Hematopoietic multipotent progenitor cell treated with erythropoietin and hydrocortisone succinate and interleukin-3 and kit ligand, for 4 days (in vitro differentiated cells): ENCODE measurements at places on chromosomes 3 and 15.
A peak's percentile ranks its signal among the peaks of the same experiment; 100 is the strongest.

GRCh38 chr3:5140839-5141238 lies 18.7 kb downstream of the ARL8B start:
- no peak for DNase-seq

- no peak for DNase-seq
Observed at GRCh38 chr15:35567392-35567791, 21.4 kb upstream of the DPH6 start.

DNA sequence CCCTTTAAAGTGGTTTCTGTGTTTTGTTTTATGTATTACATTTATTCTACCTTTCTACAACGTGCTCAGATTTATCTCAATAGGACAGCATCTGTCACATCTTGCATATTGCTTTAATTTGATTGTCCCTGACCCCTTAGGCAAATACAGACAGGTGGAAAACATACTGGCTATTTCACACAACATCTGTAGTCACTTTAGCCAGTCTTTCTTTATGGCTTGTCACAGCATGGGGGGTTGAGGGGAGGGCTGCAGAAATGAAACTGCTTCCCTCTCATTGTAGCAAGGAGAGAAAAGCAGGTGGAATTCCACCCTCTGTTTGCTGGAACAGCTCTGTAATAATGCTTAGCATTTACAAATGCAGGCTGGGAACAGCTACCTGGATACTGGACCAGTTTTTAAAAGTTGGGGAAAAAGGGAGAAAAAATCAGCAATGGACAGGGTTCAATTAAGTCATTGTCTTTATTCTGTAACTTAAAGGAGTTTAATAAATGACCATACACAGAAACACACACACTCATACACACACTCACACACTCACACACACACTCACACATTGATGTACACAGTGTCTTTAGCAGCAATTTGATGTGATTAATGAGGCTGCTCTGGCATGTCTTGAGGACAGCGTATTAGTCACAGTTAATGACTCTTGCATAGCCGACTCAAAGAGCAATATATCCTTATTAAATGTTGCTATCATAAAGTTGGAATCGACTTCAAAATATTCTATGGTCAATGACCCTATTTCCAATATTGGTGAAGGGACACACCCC lies 283.7 kb upstream of the GBE1 start:
- no peak for DNase-seq

DNA sequence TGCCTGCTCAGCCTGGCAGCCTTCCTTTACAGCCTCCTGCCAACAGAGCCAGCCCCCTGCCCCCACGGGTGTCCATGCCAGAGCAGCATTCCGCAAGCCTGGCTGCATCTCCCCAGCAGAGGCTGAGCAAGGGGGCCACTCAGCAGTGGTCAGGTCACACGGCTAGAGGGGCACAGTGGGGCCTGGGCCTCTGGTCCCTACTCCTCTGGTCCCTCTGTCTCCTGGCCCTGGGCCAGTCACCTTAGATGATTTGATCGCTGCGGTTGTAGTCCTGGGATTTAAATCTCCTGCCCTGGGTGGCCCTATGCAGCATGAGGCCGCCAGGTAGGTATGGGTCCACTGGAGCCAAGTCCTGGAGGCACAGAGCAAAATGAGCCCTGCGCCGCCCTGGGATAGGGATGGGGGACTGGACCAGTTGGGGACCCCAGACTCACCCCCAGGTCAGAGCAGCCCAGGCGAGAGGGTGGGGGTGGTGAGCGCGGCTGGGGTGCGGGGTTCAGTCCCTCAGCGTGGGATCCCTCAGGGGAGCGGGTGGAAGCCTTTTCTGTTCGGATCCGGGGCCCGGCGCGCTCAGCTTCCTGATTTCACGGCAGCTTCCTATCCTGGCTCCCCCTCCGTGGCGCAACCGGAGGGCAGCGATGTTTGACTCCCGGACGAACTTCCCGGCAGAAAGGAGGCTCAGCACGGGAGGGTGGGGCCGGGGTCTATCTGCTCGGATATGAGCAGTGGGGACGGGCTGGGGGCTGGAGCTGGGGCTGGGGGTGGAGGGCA lies at the start of gene ZBTB47:
TSS of gene ZBTB47 (plus strand) at position 138 of the 771 bp plus-strand sequence. CDS start 4,659 bp downstream, outside the sequence.
- DNase-seq = peak; percentile 46

- peak; percentile 32 for DNase-seq
Observed at GRCh38 chr3:183880121-183880520, 4.6 kb downstream of the PARL start.

DNA sequence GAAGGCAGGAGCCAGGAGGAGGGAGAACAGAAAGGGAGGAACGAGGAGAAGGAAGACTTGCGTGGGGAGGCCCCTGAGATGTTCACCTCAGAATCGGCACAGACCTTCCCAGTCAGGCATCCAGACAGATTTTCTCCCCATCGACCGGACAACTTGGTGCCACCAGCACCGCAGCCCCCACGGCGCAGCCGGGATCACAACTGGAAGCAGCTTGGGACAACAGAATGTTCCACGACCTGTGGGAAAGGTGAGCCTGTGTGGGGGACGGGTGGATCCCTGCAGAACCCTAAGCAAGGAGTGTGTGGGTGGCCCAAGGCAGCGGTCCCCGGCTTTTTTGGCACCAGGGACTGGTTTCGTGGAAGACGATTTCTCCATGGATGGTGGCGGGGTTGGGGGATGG lies 72.6 kb upstream of the NR2E3 start:
- DNase-seq = no peak

GRCh38 chr15:100256101-100256969 lies 85.4 kb downstream of the ADAMTS17 start:
- no peak for DNase-seq

GRCh38 chr3:50122071-50122470 lies 33.1 kb upstream of the SEMA3F start:
- no peak for DNase-seq

DNA sequence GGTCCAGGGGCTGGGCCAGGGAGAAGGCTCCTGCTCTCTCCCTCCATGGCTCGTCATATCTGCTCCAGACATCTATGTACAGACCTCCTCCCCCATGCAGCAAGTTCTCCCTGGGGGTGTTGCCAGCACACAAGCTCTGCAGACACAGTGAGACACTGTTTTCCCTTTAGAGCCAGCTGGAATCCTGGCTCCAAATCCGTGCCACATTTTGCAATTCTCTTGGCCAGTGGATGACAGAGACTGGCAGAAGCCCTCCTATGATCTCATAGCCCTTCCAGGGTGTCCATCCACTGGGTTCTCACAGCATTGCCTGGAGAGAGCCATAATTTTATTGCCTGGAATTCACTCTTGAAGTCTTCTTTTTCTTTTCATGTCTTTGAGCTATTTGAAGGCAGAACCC lies 203.9 kb downstream of the TLE3 start:
- DNase-seq = no peak

DNA sequence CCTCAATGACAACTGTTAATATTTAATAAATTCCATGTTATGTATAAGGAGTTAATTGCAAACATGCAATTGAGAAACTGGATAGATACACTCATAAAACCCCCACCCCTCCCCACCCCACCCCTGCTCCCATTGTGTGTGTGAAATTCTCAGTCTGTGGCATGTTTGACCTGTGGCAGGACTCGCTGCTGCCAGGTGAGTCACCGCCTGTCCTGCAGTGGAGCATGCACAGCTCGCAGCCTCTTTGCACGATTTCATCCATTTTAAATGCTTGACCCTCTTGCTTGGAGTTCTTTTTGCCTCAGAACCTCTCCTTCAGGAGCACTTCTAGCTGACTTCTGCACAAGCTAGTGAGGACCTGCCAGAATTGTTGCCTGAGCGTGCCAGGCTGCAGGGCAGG lies 5.3 kb upstream of the APEH start:
- DNase-seq = no peak

- no peak for DNase-seq
Observed at GRCh38 chr3:156899951-156900350, 73.8 kb downstream of the LEKR1 start.

GRCh38 chr3:48435774-48436476 lies 4.0 kb downstream of the CCDC51 start:
- DNase-seq = peak; percentile 93

- DNase-seq = no peak
Observed at GRCh38 chr15:68432441-68433064, 590 bp upstream of the ITGA11 start.

DNA sequence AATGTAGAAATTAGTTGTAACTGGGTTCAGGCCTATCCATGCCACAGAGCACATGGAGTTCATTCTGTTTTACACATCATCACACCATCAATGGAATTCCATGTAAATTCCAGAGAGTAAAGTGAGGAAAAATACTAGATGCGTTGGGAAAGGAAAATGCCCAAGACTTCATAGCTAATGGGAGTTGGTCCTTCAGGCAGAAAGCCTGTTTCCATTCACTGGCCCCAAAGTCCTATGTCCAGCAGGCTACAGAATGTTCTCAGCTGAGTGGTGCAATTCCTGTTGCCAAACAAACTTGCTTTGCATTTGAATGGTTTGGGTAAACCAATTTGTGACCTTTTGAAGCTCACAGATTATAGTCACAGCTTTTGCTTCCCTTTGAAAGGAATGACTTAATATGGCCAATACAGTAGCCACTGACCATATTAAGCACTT lies 164.6 kb upstream of the PFN2 start:
- no peak for DNase-seq

GRCh38 chr3:72537448-72537847 lies 310.8 kb downstream of the SHQ1 start:
- no peak for DNase-seq

- peak; percentile 41 for DNase-seq
Observed at GRCh38 chr3:127796831-127797150, 25.5 kb downstream of the MGLL start.

- DNase-seq = no peak
Observed at GRCh38 chr15:33857726-33858125, 110.6 kb upstream of the CHRM5 start.

DNA sequence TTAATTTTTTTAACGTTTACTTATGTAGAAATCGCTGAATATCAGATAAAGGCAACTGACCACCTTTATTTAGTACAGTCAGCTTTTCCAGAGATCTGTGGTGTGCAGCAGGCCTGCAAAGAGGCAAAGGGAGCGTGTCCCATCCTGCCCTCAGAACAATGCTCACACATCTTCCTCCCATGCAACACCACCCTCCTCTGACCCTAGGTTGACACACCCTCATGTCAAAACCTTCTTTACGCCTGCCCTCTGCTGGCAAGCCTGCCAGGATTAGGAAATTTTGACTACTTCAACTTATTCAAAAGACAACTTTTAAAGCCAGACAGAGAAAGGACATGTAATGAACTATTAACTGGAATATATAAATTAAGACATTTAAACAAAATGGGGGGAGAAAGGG lies 513.7 kb downstream of the FOXP1 start:
- DNase-seq = peak; percentile 90

DNA sequence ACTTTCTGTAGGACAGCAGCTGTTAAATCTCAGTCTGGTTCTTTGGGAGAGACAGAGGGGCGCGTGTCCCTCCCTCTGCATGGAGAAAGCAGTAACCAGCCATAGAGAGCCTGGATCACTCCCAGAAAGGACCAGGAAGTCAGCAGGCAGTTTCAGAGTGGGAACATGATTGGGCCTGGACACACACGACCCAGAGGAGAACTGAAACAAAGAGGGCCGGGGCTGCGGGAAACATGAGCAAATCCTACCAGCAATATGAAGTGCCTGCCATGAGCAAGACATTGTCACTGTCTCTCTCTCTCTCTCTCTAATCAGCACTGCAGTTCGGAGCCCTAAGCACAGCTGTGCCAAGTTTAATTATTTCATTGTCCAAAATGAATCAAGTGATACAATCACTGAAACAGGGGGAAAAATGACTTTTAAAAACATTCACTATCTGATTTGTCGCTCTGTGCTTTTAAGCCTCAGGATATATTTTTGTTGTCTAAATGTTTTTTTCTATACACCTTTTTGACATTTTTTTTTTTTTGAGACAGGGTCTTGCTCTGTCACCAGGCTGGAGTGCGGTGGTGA lies 17.6 kb downstream of the MUC13 start:
- DNase-seq = no peak

GRCh38 chr15:61186905-61187741 lies 42.0 kb downstream of the RORA start:
- DNase-seq = no peak

GRCh38 chr3:41933154-41933676 lies 28.7 kb downstream of the ULK4 start:
- no peak for DNase-seq

GRCh38 chr3:72060447-72061034 lies 275.6 kb upstream of the PROK2 start:
- DNase-seq = no peak

DNA sequence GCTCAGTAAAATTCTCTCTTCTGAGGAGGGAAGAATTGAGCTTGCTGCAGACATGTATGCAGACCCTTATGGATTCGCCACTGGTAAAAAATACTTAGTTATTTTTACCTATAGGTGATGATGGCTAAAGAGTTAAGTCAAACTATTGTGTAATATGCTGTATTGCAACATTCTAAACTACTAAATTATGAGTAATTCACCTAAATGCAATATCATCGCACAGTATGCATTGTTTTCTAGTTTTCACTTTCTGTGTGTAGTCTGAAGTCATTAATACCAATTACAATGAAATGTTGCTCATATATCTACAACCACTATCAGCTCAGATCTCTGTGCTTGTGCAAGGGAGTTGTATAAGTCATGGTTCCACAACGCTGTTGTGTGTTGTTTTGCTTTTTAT lies 48.7 kb upstream of the ROBO2 start:
- DNase-seq = no peak

GRCh38 chr3:47520756-47521155 lies 7.2 kb upstream of the ELP6 start:
- no peak for DNase-seq

DNA sequence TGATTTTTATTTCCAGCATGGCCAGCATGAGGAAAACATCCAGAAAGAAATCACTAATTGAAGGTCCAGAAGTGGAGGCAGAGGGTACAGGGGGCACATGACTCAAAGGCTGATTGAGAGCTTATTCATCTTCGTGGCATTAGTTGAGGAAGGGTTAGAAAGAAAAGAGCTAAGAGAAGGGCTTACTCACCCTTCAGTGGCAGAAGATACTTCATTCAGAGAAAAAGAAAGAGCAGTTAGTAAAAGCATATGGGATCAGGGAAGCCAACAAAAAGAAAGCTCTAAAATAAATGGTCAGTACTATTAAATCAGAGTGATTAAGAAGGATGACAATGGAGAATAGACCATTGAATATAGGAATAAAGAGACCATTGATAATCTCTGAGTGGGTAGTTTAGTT lies 25.2 kb downstream of the GAP43 start:
- DNase-seq = no peak

DNA sequence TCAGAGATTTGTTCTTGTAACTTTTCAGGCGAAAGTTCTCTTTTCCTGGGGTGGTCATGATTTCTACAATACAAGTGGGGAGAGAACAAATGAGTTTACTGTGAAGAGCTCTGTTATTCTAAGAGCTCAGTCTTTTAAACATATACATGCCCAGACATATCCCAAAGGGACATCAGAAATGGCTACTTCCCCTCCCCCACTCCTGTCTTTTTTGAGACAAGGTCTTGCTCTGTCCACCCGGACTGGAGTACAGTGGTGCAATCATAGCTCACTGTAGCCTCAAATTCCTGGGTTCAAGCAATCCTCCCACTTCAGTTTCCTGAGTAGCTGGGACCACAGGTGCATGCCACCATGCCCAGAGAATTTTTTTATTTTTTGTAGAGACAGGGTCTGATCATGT lies 18.2 kb downstream of the KPNA1 start:
- no peak for DNase-seq

DNA sequence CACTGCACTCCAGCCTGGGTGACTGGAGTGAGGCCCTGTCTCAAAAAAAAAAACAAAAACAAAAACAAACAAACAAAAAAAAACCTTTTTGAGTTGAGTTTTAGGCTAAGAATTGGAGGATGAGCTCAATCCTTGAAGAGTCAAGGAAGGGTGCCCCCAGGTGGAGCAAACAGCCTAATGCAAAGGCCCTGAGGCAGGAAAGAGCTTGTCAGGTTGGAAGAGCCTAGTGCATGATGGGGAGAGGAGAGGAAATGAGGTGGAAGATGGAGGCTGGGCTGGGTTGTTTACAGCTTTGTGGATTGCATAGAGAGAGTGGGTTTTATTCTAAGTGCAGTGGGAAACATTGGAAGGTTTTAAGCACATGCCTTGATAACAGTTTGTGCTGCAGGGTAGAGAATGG lies 2.1 kb upstream of the SNX22 start:
- DNase-seq = peak; percentile 83
